Stimulated activated CD4-positive, alpha-beta T cell treated with anti-CD3 and anti-CD28 coated beads, Interleukin-4, amount 100 ng/mL, for 1 hour (primary cell): ENCODE measurements at places on chromosomes 12 and 14.

- no peak for DNase-seq
Observed at GRCh38 chr14:94517641-94518257, 8.5 kb upstream of the SERPINA12 start.

GRCh38 chr14:24310646-24311604 is at the start of gene LTB4R:
Gene LTB4R (plus strand): TSS chr14:24311502. CDS start chr14:24315652, 4,150 bp downstream.
- DNase-seq: peak; percentile 61

- peak; percentile 77 for DNase-seq
Observed at GRCh38 chr12:57001448-57001906, 4.9 kb downstream of the ZBTB39 start.

GRCh38 chr14:80678436-80678835 is 263.1 kb downstream of the CEP128 start:
- no peak for DNase-seq

DNA sequence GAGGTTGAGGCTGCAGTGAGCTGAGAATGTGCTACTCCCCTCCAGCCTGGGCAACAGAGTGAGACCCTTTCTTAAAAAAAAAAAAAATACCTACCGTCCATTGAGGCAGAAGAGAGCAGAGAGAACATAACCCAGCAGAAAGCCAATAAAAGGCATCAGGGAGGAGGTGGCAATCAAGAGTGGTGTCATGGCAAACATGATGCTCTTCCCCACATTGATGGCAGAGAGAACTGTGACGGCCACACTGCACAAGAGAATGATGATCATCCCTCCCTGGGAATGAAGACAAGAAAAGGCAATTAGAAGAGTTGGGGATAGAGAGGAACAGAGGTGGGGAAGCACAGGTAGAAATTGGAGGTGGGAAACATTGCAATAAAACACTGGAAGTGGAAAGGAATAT is 12.1 kb downstream of the SRSF5 start:
- no peak for DNase-seq

DNA sequence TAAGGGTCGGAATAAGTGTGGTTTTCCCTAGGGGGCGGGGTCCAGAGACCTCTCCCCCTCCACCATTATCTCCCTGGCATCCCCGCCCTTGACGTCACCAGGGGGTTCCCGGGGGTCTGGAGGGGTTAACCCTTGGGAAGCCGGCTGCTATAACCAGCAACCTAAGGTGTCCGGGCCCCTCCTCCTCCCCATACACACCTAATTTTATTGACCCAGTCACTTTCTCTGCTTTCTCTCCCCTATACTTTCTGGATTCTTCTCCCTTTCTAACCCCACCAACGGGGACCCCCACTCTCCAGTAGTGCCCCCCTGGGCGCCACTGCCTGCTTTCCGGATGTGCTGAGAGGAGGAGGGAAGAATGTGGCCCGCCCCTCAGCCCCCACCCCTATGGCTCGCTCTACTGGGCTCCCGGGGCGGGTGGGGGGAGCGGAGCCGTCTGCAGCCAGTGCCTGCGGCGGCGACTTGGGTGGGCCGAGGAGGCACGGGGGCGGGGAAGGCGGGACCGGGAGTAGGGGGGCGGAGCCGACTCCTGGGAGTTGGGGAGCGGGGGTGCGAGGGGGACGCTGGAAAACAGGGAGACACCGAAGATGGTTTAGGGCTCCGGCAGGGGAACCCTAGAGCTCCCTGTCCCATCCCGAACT is 1.8 kb downstream of the GLI1 start:
- peak; percentile 36 for DNase-seq

GRCh38 chr12:57632073-57632957 is 686 bp downstream of the B4GALNT1 start:
- DNase-seq: peak; percentile 32

- DNase-seq: no peak
Observed at GRCh38 chr14:91754819-91755218, 22.9 kb upstream of the CATSPERB start.

DNA sequence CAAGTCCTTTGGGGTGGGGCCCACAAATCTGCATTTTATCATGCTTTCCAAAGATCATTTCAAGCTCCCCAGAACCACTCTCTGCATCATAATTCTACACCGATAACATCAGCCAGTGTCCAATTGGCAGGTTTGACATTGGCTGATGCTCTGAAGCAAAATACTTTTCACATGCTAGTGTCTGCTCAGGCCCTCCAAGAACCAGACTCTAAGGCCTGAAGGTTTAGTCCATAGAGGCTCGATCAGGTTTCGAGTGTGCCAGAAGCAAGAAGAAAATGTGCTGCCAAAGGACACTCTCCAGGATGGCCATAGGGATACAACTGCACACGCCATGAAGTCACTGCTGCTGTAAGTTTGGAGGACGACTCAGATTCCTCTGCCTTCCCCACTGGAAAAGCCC is 280.3 kb downstream of the KSR2 start:
- no peak for DNase-seq

GRCh38 chr12:24728366-24728765 is 220.5 kb downstream of the BCAT1 start:
- no peak for DNase-seq

DNA sequence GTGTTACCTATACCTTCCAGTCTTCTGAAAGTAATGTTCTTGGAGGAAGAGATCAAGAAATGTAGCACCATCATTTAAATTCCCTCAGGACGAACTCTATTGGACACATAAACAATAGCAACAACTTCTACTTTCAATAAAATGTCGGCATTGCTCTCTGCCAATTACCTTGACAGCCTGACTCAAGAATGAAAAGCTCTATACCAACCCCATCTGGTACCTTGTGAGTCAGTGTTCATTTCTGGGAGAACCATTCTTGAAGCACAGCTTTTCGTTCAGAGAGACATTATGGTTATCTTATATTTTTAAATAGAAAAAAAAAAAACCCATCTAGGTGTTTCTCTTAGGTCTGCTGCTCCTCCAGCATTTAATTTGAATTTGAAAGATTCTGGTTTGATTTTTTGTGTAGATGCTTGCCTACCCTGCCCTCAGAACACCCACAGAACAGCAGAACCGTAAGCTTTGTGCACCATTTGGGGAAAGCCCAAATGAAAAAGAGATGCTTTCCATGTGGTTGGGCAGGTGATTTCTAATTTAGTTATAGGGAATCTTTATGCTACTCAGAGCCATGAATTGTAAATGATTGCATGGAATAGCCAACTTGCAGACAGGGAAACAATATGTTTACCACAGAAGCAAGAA is 156.0 kb downstream of the SAMD4A start:
- DNase-seq: no peak

- no peak for DNase-seq
Observed at GRCh38 chr12:24911271-24911791, 37.6 kb downstream of the BCAT1 start.

DNA sequence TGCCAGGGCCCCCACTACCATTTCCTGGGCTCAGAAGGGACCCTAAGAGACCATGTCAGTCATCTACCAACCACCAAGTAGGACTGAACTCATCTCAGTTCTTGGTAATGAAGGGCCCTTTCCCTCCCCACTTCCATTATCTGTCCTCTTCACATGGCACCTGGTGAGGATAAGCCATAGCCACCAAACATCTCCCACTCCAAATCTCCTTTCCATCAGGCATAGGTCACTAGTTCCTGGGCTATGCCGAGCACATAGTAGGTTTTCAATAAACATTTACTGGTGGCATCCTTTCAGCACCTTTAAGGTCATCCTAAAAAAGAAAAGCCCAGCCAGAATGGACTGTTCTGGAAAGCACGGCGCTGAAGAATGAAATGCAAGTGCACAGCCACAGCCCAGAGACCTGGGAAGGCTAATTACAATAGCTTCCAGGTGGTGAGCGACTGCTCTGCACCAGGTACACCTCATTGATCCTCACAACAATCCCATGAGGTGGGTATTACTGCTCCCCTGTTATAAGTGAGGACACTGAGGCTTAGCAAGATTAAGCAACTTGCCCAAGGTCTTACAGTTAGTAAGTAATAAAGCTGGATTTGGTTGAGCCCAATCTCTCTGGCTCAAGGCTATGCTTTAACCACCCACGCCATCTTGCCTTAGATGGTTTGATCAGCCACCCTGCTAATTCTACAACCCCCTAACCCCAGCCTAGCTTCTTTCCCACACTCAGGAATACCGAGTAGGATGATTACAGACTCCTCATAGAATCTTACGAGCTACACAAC is 4.6 kb downstream of the SMUG1 start:
- no peak for DNase-seq

- DNase-seq: no peak
Observed at GRCh38 chr12:636632-637031, 26.6 kb downstream of the NINJ2 start.

- no peak for DNase-seq
Observed at GRCh38 chr14:21556378-21557083, 23.3 kb downstream of the OR10G3 start.

GRCh38 chr14:20180486-20180885 is 10.2 kb upstream of the OR11G2 start:
- no peak for DNase-seq

- DNase-seq: no peak
Observed at GRCh38 chr14:78018283-78018682, 151.9 kb upstream of the NRXN3 start.

GRCh38 chr14:95862243-95862642 is 14.4 kb upstream of the TUNAR start:
- no peak for DNase-seq

- DNase-seq: peak; percentile 83
Observed at GRCh38 chr14:105180592-105181548, at the start of gene NUDT14. Gene NUDT14 (minus strand): TSS chr14:105181312. CDS start chr14:105181209, 103 bp downstream.

DNA sequence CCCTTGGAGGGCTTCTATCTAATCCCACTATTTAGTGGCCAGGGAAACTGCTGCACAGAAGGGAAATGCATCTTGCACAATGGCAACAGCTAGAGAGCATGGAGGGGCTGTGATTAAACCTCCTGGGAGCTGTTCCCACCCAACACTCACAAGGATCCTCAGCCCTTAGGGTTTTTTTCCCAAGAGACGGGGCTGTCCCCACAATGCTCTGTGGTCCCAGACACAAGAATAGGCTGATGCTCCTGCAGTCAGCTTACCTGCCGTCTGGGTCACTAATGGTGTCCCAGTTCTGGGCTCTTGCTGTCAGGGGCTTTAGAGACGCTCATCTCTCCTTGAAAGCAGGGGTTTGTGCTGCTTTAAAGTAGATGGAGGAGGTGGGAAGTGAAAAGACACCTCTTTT is 4.6 kb downstream of the SERPINA1 start:
- no peak for DNase-seq

GRCh38 chr12:27807063-27807703 is 27.1 kb upstream of the MANSC4 start:
- no peak for DNase-seq

- no peak for DNase-seq
Observed at GRCh38 chr14:61256826-61257468, 24.2 kb downstream of the TMEM30B start.

DNA sequence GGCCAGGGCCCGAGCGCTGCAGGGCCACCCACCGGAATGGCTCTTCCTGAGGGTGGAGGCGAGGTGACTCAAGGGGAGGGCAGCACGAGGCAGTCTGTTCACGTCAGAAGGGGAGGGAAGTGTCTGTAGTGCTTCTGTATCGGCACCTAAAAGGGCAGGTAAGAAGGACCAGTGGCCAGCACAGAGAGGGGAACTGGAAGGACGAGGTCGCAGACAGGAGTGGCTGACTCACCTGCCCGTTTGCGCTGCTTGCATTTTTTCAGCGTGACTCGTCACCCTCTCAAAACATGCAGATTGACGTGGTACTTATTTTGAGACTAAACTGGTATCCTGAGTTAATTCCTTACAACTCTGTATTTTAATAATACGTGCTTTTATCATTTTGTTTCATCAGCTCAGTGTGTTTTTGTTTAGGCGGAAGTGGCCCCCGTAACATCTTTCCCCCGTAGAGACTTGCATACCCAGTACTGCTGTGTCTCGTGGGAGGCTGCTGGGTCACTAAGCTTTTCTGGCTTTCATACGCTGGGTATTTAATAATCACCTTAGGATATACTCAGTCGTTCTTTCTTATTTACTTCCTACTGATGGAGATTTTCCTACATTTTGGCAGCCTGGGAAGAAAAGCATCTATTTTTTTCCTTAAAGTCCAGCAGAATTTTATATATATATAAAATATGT is 26.4 kb downstream of the SFSWAP start:
- no peak for DNase-seq

- DNase-seq: no peak
Observed at GRCh38 chr14:38420048-38420447, 164.2 kb upstream of the CLEC14A start.

DNA sequence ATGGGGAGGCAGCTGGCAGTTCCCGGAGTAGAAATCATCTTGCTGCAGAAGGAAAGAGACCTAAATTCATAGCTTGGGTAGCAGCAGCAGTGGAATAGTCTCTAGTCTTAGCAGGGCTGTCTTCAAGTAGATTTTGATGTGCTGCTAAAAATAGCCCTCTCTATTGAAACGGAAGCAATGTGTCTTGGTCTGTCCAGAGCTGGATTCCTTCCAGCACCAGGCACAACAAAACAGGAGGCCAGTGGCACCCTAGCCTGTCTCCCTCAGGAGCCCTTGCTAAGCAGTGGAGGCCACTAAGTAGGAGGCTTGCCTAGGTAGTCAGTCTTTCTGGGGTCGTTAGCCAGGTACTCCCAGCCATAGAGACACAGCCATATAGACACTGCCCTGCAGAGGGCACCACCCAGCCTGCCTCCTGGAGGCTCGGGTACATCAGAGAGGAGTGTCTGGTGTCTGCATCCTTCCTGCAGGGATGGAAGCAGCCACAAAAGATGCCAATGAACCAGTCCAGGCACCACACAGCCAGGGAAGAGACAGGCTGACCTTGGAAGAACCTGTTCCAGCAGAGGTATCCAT is 97.5 kb downstream of the CRACR2A start:
- DNase-seq: no peak

DNA sequence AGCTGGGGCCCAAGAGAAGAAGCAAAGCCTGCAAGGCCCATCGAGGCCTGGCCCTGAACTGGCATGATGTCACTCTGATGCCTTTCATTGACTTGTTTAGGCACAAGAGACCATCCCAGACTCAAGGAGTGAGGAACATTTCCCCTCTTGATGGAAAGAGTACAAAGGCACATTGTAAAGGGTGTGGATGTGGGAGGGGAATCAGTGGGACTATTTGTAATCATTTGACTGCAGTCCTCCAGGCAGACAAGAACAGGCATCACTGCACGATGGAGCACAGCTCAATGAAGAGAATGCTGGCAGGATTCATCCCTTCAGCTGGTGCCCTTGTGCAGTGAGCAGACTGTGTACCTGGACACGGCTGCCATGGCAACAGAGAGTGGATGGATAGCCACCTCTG is 87.9 kb downstream of the LGMN start:
- DNase-seq: no peak

DNA sequence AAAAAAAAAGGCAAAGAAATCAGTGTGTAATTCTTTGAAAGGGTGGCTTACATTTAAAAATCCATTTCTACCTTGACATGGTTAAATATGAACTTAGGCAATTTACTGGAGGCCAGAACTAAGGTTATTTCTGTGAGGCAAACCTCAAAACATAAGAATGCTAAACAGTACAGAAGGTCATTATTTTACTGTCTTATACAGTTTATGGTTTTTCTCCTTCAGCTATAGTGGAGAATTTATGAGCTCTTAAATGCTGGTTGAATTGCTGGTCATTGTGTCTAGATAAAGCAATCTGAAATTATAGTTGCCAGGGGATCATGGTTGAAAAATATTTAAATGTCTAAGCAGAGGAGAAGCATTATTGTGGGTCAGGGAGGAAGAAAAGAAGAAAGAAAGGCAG is 70.5 kb downstream of the TRIM9 start:
- no peak for DNase-seq

GRCh38 chr12:94322346-94322745 is 137.3 kb downstream of the CEP83 start:
- DNase-seq: no peak

GRCh38 chr14:22213120-22213519 is 375.9 kb downstream of the DAD1 start:
- no peak for DNase-seq
